ENCODE measurements at places on chromosomes 7 and 10.

DNA sequence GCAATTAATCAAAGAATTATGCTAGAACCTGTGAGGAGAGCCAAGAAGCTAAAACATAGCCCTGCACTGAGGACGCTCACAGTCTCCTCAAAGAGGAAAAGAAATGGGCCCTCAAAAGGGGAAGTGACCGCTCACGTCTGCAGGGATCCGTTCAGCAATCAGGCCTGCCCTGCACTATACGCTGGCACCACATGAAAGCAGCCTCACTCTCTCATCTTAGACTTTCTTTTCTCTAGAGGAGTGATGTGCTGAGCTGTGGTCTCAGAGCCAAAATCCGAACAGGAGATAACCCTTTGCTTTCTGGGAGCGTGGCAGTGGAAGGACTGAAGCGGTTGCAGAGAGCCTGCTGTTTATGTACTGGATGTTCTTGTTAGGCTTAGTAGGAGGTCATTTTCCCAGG is 6.3 kb upstream of the IL2RA start:
- no peak for DNase-seq

GRCh38 chr7:151249732-151250072 is 1.2 kb upstream of the SMARCD3 start:
- DNase-seq, result no peak

DNA sequence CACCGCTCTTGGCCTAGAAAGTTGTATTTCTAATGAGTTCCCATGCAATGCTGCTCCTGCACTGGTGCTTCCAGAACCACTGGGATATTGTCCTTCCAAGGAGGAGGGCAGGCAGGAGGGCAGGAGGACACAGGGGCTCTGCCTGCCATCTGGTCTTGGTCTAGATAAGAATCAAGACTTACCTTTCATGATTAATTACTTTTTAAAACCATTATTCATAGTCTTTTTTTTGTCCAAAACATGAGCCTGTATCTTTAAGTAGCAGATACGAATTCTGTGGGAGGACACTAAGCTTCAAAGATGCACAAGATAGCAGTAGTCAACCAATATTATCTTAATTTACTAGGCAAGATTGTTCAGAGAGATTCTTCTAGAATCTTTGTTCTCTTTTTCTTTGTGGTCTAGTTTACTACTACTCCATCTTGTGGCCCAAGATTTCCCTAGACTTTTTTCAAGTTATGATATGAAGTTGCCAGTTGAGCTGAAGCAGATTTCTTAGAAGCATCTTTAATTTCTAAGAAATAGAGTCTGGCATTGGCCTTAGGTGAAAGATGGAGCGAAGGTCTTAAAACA is 57.6 kb downstream of the RBM33 start:
- no peak for DNase-seq

- no peak for DNase-seq
Observed at GRCh38 chr7:55409482-55410225, 44.5 kb downstream of the LANCL2 start.

DNA sequence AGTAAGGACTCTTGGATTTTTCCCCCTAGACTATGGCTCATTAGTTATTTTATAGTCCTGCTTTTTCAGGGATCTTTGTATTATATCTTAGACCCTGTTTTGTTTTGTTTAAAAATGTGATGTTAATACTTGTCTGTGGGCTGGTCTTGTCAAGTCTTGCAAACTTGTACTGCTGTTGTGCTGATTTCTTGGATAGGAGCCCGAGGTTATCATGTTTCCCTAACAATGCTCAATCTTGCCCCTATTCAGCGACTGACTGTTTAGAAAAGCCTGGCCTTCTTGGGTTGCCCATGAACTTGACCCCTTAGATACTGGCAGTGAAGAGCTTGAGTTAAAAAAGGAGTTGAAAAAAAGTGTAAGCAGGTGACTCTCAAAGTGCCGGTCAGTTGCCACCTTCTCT is 115.7 kb downstream of the KIAA1217 start:
- DNase-seq, result no peak

Data from activated CD4-positive, CD25-positive, alpha-beta regulatory T cell treated with anti-CD3 and anti-CD28 coated beads, Interleukin-2, amount 50 U/mL, for 72 hours (primary cell).